ENCODE measurements at places on chromosomes 11 and 22.

DNA sequence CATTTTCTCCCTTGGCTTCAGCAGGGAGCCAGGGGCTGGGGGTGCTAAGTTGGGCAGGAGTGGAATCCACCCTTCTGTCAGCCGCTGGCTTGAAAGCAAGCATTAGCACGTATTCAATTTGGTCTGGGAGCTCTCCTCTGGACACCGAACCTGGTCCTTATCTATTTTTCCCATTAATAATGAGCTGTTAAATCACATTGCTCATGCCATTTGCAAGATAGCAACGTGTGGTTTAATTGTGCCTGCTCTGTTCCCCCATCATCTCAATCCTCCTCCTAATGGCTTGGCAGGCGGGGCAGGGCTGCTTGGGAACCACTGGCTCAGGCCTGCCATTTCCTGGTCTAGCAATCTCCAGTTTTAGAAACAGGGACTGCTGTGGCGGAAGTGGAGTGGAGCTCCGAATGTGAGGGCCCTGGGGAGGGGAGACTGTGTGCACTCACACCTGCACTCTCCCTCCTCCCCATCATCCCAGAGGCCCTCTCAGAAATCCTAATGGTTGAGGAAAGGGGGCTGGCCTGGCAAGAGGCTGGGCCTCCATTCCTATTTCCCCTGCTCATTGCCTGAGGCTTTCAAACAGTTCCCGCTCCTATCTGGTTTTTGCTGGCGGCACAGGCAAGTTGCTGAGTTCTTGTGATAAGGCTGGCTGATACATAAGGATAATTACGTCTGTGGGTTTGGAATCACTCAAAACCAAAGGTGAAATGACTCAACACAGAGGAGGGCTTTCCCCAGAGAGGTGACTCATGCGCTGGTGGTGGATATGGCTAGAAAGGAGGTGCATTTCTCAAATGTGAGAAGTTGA lies 201.2 kb upstream of the E2F8 start:
- no peak for DNase-seq

DNA sequence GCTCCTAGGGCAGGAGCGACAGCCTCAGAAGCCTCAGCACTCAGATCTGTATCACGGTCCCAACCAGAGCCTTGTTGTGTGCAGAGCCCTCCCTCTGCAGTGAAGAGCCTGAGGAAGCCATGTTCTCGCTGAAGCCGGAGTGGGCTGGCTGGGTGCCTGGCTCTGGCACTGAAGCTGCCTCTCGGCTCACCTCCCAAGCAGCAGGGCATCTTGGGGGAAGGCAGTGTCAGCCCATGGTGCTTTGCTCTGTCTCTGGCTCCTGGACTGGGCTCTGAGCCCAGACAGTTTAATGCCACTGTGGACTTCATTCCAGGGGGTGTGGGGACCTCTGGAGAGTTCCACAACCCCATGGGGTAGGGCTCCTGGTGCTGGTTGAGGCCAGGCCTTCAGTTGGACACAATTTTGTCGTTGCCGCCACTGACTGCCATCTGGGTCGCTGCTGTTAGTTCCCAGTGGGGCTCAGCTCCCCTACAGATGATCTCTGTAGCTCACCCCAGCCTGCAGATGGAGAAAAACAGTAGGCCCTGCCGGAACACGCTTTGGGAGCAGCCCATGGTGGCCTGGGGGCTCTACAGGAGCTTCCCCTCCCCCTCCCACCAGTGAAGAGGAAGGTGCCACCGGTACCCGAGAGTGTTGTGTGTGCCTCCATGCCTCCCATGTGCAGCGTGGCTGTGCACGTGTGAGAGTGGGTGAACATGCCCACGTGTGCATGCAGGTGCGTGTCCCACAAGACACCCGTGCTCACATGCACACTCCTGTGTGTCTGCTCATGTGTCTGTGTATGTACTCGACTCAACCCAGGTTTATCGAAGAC lies 86.5 kb upstream of the B3GAT1 start:
- peak; percentile 43 for DNase-seq

GRCh38 chr11:124876818-124877630 lies 11.8 kb downstream of the ROBO3 start:
- no peak for DNase-seq

DNA sequence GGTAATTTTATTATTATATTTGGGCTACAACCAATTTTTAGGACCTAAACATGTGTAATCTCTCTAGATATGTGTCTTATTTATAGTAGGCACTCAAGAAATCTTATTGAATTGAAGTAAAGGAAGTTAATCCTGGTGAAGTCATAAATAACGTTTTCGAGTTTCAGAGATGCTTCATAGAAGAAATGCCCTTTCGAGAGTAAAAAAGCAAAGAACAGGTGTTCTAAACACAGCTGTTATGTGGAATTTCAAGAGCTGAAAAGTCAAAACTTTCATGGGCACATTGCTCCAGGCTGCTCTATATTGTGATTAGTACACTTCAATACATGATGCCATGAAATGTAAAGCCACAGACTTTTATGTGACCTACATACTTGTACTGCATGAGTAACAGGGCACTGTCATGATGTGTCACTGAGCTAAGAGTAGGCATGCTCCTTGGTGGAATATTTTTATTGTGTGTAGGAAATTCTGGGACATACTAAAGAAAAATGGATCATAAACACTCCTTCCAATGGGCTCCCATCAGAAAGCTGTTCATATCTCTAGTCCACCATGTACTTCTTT lies 7.2 kb upstream of the ELMOD1 start:
- no peak for DNase-seq

GRCh38 chr11:9070749-9071491 lies 20.5 kb downstream of the SCUBE2 start:
- DNase-seq: no peak

DNA sequence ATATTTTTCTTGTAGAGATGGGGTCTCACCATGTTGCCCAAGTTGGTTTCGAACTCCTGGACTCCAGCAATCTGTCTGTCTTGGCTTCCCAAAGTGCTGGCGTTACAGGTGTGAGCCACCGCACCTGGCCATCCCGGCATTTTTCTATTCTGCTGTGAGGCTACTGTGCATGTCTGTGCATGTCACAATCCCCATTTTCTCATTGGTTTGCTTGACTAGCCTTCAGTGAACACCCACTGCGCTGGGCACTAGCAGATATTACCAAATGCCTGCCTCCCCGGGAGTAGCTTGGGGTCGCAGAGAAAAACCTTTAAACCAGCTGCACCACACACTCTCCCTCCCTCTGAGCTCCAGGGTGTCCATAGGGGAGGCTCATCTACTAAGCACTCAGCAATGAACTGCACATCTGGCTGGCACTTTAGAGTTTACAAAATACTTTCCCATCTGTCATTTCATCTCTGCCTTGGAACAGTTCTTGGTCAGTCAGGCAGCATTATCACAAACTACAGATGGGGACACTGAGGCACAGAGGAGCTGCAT lies 4.9 kb downstream of the CSNK1E start:
- no peak for DNase-seq

DNA sequence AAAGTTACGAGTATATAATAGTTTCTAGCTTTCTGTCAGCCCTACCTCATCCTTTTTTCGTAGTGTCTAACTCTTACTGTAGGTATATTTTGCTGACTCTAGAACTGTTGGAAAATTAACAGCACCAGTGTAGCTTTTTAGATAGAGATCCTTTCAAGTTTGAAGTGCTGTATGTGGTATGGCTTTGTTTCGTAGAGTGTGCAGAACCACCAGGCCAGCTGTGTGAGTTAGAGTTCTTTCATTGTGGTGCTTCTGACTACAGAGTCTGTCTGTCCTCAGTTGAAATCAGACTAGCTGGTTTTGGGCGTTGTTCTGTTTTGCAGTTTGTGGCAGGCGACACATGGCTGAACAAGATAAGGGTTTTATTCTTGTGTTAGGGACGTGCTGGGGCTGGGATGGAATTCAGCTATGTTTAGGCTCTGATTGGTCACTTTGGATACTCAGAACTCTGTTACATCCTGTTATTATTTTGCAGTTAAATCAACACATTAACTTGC lies 3.2 kb downstream of the ARHGEF12 start:
- DNase-seq: no peak

DNA sequence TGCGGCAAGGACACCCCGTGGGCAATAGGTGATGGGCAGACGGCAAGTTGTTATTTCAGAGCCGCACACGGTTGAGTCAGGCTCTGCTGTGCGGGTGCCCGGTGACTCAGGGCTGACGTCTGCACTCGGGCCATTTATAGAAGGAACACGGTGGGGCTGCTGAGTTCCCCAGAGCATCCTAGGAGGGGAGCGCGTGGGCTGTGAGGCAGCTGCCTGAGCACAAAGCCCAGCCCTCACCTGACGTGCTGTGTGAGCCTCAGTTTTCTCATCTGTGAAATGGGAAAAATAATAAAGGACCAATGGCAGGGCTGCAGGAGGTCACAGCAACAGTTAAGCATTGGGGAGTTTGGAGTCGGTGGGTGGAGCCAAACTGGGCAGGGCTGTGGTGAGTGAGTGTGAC lies 11.3 kb upstream of the RHOD start:
- DNase-seq: peak; percentile 77

DNA sequence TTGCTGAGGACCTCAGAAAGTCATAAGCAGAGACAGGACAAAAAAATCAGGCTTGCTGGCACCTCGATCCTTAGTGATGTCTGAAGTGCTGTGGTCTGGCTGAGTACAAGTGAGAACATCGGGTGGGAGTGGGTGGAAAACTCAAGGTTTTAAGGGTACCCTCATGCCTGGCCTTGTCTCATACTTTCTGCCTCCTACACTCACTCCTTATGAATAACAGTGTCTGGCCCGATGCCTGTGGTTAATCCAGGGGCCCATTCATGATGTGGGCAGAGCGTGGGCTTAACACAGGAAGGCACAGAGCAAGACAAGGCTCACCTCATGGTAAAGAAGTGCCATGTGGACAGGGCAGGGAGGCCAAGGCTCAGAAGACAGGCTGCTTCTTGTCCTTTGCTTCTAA lies 11.0 kb upstream of the UCP3 start:
- DNase-seq: no peak

- DNase-seq: no peak
Observed at GRCh38 chr11:2220173-2220771, 48.7 kb upstream of the TH start.

DNA sequence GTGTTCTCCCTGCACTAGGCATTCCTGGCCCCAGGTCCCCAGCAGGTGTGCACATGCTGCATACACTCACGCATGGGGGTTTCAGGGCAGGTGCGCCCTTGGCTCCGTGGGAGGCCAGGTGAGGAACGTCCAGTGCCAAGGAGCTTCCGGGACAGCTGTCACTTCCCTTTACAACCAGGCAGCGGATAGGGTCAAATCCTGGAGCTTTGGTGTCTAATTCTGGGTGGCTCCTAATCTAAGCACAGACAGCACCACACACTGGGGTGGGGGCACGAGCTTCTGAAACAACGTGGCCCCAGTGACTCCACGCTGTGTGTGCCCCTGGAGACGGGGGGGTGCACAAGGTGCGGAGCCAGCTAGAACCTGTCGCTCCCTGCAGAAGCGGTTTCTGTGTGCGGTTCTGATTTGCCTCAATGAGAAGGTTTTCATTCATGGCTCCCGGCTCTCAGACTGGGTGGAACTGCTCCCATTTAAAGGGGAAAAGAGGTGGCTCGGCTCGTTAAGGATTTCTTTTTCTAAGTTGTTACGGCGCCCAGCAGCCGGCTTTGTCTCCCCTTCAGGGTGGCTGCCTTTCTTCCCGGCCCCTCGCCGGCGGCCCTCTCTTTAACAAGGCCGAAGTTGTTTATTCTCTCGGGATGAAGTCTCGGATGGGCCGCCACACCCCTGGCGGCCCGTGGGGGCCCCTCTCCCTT lies 5.0 kb downstream of the CCND1 start:
- DNase-seq: no peak

- no peak for DNase-seq
Observed at GRCh38 chr22:19755722-19756287, 4.8 kb upstream of the TBX1 start.

DNA sequence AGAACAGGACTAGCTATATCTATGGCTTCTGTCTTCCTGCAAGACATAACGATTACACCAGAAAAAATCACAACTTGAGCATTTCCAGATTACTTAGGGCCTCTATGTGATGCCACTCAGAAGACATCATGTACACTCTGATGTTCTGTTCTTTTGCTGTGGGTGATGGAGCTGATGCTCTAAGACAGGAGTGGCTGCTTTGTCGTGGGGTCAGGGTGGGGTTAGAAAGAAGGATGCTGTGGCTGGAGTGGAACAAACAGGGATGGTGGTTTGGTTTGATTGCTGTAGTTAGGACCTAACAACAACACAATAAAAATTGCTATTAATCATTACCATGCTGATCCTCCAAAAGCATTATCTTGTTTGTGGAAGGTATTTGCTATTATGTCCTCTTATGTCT lies 120.3 kb upstream of the ARHGAP20 start:
- no peak for DNase-seq

- no peak for DNase-seq
Observed at GRCh38 chr22:47382164-47382890, 619.9 kb downstream of the TBC1D22A start.

- peak; percentile 26 for DNase-seq
Observed at GRCh38 chr11:19728436-19728835, 15.8 kb downstream of the NAV2 start.

GRCh38 chr11:47355283-47356128 lies 3.0 kb upstream of the MYBPC3 start:
- peak; percentile 90 for DNase-seq

DNA sequence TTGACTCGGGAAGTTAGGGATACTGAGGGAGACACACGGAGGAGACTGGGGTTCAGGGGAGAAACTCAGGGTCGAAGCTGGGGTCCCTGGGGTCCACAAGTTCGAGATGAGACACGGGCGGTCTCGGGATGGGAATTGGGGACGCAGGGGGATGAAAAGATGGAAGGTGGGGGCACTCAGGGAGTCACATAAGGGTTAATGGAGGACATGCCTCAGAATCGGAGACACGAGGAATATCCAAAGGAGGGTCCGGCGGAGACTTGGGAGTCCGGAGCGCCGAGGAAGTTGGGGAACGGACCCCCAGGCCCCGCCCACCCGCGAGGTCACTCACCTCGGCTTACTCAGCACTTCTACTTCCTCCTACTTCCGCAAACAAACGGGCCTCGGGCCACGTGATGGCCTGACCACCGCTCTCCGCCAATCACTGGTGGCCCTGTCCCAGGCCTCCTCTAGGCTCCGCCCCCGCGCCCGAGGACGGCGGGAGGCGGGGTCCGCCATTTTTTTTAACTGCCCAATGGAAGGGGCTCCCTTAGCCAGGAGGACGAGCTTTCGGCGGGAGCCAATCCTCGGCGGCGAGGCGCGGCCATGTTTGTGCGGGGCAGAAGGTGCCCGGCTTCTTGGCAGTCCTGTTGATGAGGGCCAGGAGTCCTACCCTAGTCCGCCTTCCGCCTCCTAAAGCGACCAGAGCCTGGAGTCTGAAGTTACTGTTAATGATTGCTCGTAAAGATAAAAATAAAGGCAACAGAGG lies at the start of gene PLA2G6:
Gene PLA2G6 (minus strand): TSS at position 378 of the 748 bp plus-strand sequence. CDS start 12,404 bp downstream, outside the sequence.
- peak; percentile 99 for DNase-seq

DNA sequence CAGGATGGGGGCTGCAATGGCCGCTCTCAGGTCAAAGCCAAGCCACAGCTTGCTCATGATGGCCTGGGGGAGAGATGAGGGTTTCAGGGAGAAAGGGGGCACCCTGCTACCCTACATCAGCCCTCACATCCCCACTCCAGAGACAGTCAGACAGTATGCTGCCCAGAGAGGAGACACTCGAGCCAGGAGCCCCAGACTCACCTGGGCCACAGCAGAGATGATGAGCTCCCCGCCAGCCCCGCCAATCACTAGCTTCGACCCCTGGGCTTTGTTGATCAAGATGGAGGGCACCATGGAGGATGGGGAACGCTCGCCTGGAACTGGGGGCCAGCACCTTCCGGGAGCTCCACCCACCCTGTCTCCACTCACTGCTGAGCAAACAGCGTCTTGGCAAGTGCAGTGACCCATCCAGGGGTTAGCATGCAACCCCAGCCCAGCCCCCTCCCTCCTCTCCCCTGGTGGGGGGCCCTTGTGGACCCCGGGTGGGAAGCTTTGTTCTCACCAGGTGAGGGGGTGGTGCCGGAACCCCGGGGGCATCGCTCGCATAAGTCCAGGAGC lies 19.8 kb downstream of the GGT5 start:
- no peak for DNase-seq
